ENCODE measurements at places on chromosomes 3 and 15.

GRCh38 chr3:192915304-192915703 is 2.4 kb downstream of the MB21D2 start:
- DNase-seq = no peak

DNA sequence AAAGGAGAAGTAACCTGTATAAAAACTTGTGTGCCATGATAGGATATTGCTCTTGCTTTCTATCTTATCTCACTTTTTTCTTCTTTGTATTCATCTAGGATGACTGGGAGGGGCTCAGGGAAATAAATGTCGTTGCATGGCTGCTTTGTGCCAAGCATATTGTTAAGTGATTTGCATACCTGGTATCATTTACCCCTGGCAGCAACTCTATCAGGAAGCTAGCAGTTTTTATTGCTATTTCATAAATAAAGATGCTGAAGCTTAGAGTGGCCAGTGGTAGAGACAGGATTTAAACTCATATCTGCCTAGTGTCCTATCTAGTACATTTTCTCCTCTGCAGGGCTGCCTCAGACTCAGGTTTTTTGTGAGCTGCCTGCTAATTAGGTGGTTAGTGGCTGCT is 253.3 kb downstream of the PTPRG start:
- DNase-seq = no peak

DNA sequence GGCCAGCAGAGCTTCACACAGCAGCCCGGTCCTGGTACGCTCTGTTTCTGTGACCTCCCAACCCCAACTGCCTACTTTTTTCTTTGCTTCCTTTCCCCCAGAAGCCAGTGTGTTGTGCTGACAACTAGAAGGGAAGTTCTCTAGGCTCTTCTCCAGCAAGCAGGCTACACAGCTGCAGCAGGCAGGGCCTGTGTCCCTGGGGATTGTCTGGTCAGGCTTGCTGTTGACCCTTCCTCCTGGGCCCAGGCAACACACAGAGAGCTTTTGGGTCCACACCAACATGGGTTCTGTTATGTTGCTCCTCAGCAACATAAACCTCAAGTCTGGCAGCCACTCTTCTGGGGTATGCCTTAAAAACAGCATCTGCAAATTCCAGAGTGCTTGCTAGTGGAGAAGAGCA is 36.2 kb upstream of the TSPAN3 start:
- DNase-seq = no peak

GRCh38 chr15:78079298-78080087 is 2.0 kb upstream of the TBC1D2B start:
- DNase-seq = no peak

GRCh38 chr3:66053550-66054094 is 14.9 kb upstream of the MAGI1 start:
- DNase-seq = no peak

GRCh38 chr3:134338516-134339261 is 35.6 kb downstream of the AMOTL2 start:
- no peak for DNase-seq

GRCh38 chr15:58608711-58609110 is 140.8 kb downstream of the ADAM10 start:
- no peak for DNase-seq

GRCh38 chr3:126031981-126032471 is 51.9 kb downstream of the SLC41A3 start:
- no peak for DNase-seq

GRCh38 chr3:66478960-66479359 is 21.9 kb downstream of the LRIG1 start:
- no peak for DNase-seq

GRCh38 chr3:157030712-157031111 is 129.2 kb downstream of the CCNL1 start:
- DNase-seq = no peak

DNA sequence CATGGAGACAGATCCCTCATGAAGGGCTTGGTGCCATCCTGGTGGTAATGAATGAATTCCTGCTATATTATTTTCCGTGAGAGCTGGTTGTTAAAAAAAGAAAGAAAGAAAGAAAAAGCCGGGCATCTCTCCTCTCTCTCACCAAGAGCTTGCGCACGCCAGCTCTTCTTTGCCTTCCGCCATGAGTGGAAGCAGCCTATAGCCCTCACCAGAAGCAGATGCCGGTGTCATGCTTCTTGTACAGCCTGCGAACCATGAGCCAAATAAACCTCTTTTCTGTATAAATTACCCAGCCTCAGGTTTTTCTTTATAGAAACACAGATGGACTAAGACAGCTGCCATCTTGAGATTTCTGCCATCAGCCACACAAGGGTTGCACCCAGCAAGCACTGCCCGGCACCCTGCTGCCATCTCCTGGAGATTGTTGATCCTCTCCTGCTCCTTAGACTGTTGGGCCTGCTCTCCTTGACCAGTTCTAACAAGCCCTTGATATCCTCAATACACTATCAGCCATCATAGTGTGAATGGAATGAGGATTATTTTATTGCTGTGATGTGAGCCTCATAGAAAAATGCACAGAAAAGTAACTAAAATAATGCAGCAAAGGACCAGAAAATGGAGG is 3.5 kb upstream of the AHSG start:
- no peak for DNase-seq

- no peak for DNase-seq
These were observed 21.4 kb downstream of the CCR1 start for GRCh38 chr3:46186471-46187340.

DNA sequence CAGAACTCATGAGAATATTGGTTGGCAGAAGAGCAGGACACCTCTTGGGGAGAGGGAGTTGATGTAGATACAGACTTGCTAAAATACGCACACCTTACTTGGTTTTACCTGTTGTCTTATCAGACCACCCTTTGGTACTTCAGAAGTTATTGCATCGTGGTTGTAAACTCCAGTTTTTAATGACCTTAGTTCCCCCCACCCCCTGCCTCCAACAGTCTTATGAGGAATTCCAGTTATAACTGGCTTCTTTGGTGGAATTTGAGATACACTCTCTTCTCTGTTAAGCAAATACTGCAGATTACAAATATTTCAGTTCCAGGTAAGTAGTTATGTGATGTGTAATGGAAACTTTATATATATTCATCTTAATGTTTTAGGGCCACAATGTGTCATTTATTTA is 5.0 kb downstream of the SLC25A38 start:
- DNase-seq = no peak

- DNase-seq = no peak
These were observed 23.0 kb upstream of the ANP32A start for GRCh38 chr15:68843425-68844311.

DNA sequence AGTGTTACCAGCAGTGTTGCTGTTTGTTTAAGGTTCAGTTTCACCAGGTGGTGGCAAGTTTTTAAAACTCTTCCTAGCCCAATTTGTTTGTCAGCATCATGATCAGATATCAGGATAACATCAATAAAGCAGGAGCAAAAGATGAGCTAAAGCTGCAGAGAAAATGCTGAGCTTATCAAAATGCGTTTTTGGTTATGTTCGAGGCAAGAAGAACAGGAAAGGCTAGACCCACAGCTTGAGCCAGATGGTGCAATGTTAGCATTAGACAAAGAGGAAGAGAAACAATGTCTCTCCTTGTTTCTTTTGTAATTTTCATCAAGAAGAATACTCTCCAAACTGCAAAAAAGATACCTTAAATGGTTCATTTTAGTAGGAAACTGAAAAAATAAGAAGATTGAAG is 66.2 kb downstream of the THRB start:
- DNase-seq = no peak

- no peak for DNase-seq
These were observed 93.2 kb downstream of the TMEM212 start for GRCh38 chr3:171936191-171936841.

DNA sequence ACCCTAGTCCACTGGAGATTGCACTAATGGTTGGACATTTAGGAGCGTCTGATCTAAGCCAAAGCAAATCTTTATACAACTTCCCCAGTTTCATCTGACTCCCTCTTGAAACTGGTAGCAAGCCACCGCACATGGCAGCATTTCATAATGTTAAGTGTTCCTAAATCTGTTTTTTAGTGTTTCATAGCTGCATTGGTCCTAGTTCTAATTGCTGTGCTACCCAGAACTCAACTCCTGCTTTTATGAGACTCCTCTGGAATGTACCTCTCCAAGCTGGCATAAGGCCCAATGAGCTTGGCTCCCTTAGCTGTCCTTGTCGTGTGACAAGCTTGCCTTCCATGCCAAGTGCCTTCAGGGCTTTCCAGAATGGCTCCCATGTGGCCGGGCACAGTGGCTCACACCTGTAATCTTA is 65.3 kb upstream of the FLNB start:
- DNase-seq = no peak

GRCh38 chr15:62889734-62890505 is 152.6 kb upstream of the TPM1 start:
- DNase-seq = no peak

DNA sequence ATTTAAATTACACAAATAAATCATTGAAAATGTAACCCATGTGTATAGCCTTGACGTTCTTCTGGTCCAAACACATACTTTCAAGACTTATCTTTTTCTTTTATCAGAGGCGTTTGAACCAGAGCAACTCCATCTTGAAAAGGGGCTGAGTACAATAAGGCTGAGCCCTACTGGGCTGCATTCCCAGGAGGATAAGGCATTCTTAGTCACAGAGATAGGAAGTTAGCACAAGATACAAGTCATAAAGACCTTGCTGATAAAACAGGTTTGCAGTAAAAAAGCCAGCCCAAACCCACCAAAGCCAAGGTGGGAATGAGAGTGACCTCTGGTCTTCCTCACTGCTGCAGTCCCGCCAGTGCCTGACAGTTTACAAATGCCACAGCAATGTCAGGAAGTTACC is 101.0 kb upstream of the IGSF10 start:
- DNase-seq = no peak

DNA sequence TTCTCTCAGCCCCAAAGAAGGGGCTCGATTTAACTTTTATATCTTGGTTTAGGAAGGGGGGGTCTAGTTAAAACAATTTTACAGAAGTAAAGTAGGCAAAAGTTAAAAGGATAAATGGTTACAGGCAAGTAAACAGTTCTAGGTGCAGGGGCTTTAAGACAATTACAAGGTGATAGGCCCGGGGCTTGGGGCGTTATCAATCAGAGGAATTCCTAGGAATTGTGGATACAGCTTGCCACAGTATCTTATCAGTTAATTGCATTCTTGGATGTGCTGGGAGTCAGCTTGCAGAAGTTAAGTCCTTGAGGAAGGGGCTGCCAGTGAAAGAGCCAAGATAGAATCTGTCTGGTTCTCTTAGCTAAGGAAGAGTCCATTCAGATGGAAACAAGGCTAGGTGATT is 52.7 kb downstream of the NSMCE3 start:
- no peak for DNase-seq

DNA sequence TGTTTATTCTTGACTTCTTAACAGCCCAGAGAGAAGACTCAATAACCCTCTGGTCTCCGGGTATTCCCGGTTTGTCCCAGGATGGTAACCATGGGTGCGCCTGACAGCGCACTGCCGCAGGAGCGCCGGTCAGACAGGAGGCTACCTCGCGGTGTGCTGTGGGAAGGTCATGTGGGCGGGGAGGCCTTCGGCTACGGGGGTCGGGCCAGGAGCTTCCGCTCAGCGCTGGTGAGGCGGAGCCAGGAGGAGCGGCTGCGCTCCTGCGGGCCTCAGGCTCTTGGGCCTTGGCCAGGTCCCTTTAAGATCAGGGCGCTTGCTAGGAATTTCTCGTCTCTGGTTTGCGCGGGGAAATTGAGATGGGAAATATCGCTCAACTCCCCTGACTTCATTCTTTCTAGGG is 182.3 kb upstream of the NDN start:
- DNase-seq = no peak

DNA sequence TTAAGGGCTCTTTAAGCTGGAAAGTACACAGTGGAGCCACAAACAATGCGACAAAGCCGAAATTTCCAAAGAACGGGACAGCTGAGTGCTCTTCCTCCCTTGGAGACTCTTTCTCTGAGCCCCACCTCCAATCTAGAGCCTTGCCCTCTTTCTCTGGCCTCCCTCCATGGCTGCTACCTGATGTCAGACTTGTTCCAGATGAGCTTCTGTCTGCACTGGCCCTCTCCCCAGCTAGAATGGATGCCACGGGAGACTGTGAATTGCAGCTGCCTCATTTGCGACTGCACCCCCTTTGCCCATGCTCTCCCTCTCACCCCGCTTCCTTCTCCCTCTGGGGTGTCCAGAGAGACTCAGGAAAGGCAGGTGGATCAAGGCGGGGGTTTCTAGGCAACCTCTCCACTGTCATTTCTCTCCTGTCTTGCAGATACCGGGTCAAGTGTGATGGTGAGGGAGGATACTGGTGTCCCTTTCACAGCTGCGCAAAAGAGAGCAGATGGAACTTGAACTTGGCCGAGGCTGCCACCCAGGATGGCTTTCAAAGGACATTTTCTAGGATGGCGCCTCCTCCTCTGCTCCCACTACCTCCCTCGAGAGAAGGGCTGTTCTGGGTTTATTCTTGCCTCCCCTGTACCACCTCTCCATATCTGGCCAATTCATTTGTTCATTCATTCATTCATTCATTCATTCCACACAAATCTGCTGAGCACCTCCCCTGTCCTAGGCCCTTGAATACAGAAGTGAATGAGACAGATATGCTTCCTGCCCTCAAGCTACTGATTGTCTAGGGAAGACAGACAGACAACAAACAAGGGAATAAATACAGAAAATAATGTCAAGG is 12.8 kb downstream of the ATP2B2 start:
- no peak for DNase-seq

- peak; percentile 72 for DNase-seq
These were observed at the start of gene TYRO3 for GRCh38 chr15:41558400-41559238. Gene TYRO3, plus strand, starts transcription at chr15:41559212. Its CDS starts 46 bp downstream, at chr15:41559258.

DNA sequence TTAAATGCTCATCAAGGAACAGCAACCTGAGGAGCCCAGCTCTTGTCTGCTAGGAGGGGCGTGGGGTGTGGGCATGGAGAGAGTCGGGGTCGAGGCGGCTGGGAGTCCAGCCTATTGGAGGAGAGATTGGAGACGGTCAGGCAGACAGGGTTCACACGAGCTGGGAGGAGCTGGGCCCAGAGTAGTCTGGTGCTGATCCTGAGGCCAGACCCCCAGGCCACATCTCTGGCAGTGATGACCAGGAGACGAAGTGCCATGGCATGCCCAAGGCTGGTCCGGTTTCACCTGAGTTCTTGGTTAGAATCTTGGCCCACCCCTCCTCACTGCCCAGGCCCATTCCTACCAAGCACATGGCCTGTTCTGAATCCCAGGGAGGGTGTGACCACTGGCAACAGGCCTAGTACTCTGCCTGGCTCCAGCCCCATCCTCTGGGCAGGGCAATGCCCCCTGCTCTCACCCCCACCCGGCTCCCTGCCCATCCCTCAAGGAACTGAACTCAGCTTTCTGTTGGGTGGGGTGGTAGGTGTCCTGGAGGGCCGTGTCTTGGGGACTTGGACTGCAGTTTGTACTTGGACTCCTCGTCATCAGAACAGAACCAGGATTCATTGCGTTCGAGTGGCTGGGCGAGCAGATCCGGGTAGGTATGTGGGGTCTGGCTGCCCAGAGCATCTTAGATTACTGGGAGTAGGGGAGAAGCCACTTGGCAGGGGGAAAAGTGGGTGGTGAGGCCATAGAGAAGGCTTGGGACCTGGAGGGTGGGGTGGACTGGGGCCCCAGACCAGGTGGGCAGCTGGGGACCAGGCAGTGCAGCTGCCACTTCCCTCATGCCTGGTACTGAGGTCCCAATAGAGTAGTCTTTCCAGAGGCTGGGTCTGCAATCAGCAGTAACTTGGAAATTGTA is 20.8 kb downstream of the SLC28A1 start:
- no peak for DNase-seq
